ENCODE measurements at places on chromosomes 2 and 18.
A peak's percentile ranks its signal among the peaks of the same experiment; 100 is the strongest.

DNA sequence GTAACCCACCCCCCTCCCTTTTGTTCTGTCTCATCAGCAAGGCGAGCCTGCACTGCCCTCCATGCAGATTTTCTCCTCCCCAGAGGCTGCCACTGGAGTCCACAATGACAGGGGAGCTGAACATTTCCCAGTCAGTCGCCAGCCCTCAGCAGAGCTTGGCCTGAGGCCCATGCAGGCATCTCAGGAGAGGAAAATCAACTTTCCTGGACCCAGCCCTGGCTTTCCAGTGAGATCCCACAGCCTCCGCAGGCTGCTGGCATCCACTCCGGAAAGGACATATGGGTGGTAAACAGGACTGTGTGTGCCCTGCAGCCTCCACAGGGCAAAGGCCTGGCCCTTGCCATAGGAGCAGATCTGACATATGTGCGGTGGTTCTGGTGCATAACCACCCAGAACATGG lies 253.8 kb downstream of the TNS1 start:
- DNase-seq = no peak

DNA sequence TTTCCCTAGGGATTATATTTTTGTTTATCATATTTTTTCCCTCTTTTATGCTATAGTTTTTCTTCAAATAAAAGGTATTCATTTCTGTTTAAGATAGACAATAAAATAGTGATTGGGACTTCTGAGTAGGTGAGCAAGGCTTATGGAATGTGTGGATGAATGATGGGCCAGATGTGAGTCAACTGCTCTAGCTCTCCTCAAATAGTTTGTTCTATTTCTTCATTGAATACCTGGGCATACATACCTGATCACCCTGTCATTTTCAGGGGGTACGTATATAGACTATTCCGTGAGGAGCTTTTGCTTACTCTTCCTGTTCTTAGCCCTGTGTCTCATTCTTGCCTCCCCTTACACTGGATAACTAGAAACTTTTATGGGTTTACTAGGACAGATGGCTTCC lies 41.9 kb downstream of the BABAM2 start:
- DNase-seq = no peak

DNA sequence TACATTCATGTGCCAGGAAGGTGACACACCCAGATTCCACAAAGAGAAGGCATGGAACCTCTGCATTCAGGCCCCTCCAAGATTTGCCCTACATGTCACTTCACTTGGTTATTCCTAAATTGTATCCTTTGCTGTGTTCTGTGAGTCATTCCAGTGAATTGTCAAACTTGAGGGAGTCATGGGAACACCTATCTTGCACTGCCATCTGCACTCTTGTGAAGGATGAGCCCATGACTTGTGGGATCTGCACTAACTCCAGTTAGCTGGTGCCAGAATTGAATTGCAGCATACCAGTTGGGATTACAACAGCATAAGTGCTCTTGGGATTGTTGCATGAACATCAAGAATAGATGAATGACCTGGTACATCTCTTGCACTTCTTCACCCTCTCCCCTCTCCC lies 1288.0 kb upstream of the ZEB2 start:
- no peak for DNase-seq

DNA sequence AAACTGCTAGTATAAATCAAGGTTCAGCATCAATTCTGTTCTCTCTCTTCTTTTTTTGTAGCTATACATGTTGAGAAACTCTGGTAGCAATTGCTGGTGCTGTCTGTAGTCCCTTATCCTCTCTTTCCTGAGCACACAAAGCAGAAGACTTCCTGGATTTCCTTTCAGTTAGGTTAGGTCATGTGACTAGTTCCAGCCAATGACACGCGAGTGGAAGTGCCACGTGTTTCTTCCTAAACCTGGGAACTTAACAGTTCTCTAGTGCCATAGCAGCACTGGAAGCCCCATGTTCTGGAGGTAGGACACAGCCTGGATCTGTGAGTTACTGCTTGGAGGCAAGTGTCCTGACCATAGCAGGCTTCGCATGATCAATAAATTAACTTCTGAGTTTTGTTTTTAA lies 125.9 kb downstream of the PLA2R1 start:
- DNase-seq = no peak

DNA sequence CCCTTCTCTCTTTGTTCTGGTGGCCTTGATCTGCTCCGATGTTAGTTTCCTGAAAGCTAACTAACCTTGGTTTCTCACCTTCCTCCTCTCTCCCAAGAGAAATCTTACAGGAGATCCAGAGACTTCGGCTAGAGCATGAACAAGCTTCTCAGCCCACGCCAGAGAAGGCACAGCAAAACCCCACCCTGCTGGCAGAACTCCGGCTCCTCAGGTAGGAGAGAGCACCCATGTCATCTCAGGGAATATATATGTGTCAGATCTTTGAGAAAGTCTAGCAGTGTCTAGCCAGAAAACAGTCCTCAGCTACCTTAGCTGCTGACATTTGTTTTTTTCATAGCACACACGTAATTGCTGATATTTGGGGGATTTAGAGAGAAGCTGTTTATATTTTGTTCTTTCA lies 148.1 kb downstream of the DTNA start:
- no peak for DNase-seq

DNA sequence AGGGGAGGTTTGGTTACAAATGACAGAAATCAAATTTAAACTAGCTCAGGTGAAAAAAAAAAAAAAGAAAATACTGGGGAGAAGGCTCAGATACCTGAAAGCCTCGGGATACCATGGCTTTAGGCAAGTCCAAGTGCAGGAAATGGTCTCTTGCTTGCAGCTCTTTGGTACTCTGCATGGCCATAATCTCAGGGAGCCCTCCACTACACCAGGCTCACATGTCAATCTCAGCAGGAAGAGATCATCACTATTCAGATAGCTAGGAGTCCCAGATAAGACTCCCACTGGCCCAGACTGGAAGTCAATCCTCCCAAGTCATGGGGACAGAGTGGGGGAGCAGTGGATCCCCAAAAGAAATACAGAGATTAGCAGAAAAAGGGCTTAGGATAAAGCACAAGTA lies 64.8 kb upstream of the RALBP1 start:
- no peak for DNase-seq

- no peak for DNase-seq
These were observed 760 bp upstream of the STON1 start for GRCh38 chr2:48529194-48529593.

- no peak for DNase-seq
These were observed 5.0 kb downstream of the MGAT5 start for GRCh38 chr2:134258684-134259388.

DNA sequence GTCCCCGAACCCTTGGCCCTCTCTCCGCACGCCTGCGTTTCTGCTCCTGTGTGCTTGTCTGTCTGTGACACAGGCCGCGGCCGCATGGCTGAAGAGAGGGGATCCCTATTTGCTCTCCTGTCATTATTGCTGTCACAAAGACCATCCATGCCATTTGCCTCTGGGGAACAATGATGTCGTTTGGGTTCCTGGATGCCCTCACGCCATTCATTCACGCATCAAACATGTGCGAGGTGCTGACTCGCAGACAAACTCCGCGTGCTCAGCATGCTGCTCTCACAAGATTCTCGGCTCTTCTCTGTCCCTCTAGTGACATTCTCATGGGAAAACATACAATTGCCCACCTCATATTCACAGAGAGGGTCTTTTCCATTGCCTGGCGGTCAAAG lies 67.8 kb downstream of the ASB1 start:
- DNase-seq = no peak

DNA sequence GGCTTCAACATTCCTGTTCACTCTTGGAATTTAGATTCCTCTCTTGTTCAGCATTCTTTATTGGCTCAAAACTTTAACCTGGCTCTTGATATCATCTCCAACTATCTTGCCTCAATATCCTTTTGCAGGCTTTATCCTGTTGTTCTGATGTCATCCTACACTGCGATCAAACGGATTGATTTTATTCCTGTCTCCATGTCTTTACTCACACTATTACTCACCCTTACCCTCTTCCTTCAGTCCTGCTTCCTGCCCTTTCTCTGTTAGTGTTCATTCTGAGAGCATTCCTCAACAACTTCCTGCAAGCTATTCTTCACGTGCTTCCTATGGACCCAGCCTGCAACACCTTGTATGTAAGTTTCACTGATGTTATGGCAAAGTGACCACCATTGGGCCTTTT lies 264.7 kb downstream of the RNF152 start:
- no peak for DNase-seq

DNA sequence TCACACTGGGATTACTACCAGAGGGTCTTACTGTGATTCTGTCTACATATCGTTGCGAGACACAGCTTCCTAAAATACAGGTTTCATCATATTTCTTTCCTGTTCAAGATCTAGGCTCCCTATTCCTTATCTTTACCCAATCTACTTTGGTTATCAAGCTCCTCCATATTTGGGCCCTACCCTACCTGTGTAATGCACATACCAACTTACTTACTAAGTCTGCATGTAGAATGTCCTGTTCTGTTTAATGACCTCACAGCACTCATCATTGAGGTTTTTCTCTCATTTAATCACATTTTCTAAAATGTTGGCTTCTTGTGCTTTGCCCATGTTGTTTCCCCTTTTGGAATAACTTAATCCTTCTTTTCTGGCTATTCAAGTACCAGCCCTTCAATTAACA lies 551.1 kb downstream of the ZEB2 start:
- DNase-seq = no peak

DNA sequence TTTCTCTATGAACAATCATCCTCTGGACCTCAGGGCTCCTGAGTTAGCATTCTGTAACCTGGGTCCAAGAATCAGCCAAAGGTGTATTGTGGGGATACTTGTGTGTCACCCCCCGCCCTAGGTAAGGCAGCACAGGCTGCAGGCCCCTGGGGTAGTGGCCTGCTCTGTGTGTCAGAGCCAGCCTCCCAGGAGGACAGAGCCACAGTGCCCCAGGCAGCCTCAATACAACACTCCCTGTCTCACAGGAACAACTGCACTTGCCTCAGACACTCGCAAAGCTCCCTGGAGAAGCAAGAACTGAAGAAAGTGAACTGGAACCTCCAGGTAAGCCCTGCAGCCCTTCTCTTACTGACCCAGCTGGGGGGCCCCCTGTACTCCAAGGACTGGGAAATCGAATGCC lies 121.3 kb upstream of the PPP1CB start:
- no peak for DNase-seq

- no peak for DNase-seq
These were observed 74.2 kb downstream of the SH3BP4 start for GRCh38 chr2:235025800-235026536.

DNA sequence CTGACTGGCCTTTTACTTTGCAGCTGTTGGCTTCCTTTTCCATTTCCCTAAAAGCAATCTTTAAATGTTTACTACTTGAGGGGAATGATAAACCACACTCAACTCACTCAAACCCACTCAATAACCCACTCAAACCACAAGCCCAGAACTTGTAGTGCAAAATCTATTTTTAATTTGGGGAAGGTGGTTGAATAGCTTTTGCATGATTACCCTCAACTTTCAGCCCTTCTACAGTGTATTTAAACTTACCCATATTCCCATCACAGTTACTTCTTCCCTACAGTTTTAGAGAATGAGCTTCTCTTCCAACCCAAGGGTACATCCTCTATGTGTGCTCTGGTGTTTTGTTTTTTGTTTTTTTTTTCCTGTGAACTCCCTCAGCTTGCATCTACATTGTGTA lies 636.1 kb downstream of the TDRD15 start:
- DNase-seq = no peak

DNA sequence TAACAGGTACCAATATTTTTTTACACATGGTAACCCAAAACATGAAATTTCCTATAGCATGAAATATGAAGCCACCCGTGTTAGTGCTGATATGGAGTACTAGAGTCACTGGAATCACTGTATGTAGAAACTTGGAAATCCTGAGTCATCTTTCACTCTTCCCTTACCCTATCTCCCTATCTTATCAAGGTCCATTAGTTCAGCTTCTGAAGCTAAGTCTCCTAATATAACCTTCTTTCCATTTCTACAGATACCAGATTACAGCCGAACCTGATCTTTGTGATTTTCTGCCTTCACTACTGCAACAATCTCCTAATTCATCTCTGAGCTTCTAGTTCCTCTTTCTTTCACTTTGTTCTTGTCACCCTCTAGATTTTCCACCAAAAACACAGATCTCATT lies 59.0 kb downstream of the SEPTIN10 start:
- DNase-seq = no peak

DNA sequence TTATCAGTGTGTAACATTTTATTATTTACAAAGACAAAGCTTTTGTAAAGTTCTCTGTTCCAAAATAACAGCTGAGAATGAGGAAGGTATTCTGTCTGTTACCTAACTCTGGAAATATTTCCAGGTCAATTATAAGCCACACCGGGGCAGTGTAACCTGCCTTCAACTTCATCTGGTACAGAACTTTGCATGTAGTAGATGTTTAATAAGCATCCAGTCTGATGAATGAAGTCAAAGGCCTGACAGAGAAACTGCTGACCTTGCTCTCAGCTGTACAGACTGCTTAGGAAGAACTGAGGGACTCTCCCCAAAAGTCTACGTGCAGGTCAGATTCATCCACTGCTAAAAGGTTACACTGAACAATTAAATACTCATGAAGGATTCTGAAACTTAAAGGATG lies 43.3 kb downstream of the WDFY1 start:
- no peak for DNase-seq

DNA sequence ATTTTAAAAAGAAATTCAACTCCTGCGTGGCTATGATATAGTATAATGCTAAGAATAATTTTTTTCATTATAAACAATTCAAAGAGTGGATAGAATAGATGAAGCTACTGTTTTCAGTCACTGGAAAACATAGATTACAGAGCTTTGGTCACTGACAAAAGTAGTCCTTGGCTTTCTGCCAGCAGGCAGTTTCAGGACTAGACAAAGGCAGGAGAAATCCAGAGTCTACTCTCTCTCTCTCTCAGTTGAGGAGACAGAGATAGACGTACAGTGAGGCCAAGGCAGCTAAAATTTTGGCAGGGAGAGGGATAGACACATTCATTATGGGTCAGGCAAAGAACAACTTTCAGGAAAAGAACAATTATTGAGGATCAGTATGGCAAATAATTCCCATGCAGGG lies 491.4 kb upstream of the CRIM1 start:
- no peak for DNase-seq

GRCh38 chr2:156189143-156189542 lies 143.4 kb downstream of the NR4A2 start:
- peak; percentile 91 for DNase-seq

DNA sequence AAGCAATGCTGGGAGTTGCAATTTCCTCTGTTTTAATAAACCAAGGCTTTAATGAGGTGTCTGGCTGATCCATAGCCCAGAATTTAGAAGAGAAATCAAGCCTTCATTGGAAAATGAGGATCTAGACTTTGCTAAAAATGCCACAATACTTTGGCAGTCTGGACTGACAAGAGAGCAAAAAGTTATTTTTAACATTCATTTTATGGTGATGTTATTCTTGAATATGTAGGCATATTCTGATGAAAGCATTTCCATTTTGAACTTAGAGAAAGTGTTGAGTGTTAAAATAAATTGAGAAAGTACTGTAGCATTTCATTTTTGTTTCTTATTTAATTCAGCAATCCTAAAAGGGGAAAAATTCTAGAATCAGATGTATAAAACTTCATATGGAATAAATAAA lies 151.8 kb upstream of the HNMT start:
- DNase-seq = no peak

- DNase-seq = no peak
These were observed 527.6 kb downstream of the SATB2 start for GRCh38 chr2:198930170-198930569.

- DNase-seq = no peak
These were observed 120.6 kb upstream of the EML6 start for GRCh38 chr2:54602736-54603322.

All from NCI-H526 treated with DMSO at 0.1 percent for 48 hours (cell line).